CD4-positive, alpha-beta memory T cell (primary cell): ENCODE measurements at places on chromosomes 2 and 18. TPM values are rescaled to one million over a fixed set of nuclear protein-coding genes. Genes with fewer than 3 reads are reported as not detected.

Gene FBXO15
- 2.5 TPM for total RNA-seq

Gene USP40
- 21.6 TPM for total RNA-seq

Gene AQP12B
- total RNA-seq: not detected

Gene GPR17
- total RNA-seq: not detected

Gene OST4
- total RNA-seq: 269 TPM

Gene TSPYL6
- not detected for total RNA-seq

DNA sequence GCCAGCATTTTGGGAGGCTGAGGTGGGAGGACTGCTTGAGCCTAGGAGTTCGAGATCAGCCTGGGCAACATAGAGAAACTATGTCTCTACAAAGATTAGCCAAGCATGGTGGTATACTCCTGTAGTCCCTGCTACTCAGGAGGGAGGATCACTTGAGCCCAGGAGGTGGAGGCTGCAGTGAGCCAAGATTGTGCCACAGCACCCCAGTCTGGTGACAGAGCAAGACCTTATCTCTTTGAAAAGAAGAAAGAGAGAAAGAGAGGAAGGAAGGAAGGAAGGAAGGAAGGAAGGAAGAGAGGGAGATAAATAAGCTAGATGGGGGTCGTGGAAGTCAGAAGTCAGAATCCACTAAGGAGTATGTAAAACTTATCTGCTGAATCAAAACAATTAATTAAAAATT, 16.2 kb downstream of the GPR75 start:
- no peak for DNase-seq

DNA sequence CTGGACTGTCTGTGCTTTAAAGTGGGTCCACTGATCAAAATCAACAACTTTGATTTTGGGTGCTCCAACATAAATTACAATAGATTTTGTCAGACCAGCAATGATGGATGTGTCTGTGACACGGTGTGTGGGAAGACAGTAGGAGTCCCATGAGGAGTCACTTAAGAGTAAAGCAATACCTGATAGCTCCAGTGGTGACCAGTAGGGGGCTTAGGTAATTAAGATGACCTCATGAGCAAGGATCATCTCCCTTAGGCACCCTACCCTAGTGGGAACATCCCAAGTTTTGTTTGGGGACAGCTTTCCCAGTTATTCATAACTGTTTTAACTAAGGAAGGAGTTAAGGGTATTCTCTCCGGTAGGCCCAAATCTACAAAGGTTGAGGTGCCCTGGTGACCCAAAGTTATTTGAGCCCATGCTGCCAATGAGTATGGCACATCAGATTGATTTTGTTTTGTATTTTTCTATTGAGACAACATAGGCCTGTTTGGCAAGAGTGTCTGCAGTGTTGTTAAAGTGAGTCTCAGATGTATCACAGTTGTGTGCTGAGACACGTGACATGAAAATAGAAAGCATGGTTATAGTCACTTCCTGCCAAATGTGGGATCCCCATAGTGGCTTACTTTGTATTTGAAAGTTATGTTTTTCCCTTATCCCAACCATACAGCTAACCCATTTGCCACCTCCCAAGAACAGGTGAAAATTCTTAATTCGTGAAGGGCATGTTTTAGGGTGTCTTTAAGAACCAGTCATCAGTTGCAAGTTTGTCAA, 1337.6 kb upstream of the SLC39A10 start:
- DNase-seq: no peak

GRCh38 chr2:171824086-171824485, 70.0 kb downstream of the SLC25A12 start:
- no peak for DNase-seq

DNA sequence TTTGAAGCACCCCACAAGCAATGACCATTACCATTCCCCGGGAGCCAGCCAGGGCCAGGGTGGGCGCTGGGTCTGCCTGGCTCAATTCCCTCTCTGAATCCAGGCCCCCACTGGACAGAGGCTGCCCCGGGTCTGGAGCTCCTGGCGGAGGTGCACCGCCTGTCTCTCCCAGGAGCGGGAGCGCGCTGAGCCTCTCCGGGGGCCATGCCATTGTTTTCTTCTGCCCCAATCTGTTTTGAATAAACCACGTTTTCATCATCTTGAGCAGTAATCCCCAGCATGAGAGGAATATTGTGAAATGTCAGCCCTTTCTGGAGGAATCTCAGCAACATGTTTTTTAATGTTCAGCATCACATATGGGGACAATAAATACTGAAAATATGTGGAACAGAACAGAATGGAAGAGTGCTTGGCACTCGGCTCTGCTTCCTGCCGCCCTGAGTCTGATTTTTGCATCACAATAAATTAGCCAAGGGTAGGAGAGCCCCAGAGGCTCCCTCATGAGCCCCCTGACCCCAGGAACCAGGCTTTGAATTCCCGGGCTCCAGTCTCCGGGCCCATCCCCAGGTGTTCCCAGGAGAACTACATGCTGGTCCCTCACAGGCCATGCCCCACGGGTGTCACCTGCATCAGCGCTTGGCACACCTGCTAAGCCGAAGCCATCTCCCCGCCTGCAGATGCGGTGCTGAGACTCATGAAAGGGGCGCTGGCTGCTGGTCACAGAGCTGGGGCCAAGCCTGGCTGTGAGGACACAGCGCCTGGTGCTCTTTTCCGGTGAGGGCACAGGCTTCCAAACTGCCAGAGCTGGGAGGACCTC, 88.8 kb downstream of the INHBB start:
- DNase-seq: no peak

DNA sequence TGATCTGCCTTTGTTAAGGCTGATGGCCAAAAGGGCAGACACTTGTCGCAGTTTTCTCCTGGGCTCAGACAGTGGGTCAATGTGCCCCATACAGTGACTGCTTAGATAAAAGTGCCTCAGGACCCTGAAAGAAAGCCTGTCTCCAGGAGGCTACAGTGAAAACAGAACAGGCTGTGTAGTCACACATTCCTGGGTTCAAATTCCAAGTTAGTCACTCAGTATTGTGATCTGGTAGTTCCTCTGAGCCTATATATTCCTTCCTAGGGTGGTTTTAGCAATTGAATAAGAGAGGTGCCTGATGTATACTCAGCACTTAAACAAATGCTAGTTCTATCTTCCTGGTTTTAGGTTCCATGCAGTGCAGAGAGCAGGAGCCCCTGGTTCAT, 54.4 kb downstream of the RPL37A start:
- DNase-seq: no peak

DNA sequence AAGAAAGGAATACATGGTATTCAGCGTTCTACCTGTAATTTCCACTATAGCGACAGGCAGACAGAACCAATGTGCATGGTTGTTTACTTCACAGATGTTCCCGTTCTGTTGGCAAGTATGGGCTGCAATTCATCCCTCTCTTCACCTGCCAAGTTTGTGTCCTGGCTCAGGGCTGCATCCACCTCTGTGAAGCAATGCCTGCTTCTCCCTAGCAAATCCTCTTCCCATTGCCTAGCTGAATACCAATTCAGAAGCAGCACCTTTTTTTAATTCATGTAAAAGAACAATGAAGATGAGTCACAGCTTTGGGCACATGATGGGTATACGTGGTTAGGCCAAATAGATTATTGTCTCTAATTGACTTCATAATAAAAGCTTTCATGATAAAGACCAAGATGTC, 54.7 kb upstream of the LRATD1 start:
- DNase-seq: no peak

DNA sequence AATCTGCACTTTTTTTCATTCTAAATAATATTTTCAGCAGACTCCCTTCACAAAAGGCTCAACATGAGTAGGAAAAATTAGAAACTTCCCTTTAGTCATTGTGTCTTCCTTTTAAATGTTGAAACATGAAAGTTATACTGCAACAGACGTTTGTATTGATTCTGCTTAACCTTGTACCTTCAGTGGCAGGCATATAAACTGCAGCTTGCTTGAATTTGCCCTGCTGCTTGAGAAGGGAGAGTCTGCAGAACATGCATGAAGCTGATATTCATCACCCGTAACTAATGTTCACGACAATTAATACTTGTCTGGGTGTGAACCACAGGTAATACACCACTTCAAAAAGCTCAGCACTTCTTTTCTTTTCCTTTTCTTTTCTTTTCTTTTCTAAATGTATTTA, 294.7 kb upstream of the LRP1B start:
- no peak for DNase-seq

DNA sequence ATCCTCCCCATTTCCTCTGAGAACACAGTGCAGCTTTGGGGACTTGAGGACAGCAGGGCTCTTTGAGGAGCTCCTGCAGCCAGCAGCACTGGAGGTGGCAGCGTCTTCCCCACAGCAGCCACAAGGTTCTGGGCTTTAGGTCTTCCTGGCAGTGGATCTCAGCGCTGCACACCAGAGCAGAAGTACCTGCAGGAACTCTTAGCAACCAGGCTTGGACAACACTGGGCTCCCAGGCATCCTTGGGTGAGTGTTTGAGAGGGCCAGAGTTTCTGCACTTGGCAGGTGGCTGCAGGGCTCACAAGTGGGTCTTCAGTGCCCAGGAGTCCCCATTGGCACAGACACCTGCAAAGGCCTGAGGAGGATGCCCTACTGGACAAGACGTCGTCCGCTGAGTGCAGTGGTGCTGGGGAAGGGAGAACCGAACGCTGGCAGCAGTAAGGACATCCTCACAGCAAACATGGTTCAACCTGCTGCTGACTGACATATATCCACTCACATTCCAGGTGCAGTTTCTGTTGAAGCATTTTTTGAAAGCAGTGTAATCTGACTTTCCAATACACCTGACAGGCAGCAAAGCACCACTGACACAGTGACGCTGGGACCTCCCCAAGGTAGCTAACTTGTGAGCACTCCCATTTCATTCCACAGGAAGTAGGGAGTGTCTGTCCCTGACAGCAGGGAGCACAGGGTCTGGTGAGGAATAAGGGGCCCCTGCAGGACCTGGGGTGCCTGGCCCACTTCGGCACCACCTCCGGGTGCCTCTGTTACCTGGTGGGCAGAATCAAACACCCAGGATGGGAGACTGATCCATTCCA, 149.9 kb upstream of the COPS8 start:
- no peak for DNase-seq

GRCh38 chr2:36741188-36741837, 44.8 kb downstream of the VIT start:
- no peak for DNase-seq

DNA sequence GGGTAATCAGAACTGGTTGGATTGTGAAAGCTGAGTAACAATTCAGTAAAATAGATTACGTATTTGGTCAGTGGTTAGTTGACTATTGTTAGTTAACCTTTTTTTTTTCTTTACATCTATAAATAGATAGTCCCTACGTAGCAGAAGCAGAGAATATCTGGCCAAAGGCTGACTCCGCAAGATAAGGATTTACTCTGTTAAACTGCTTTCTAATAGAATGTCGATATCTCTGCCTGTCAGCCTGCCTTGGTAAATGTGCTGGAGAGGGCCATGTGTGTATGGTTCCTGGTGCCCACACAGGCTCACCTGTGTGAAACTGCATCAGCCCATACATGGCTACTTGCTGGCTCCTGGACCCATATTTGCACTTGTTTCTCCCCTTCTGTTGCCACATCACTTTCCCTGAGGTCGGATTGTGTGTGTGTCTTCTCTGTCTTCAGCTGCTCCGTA, 94.4 kb downstream of the CRIM1 start:
- no peak for DNase-seq
